Heart left ventricle (tissue), 16 donors: ENCODE measurements at places on chromosomes 11 and 22. TPM values are rescaled to one million over a fixed set of nuclear protein-coding genes. Genes with fewer than 3 reads are reported as not detected.

Gene TSGA10IP
- not detected for total RNA-seq

DNA sequence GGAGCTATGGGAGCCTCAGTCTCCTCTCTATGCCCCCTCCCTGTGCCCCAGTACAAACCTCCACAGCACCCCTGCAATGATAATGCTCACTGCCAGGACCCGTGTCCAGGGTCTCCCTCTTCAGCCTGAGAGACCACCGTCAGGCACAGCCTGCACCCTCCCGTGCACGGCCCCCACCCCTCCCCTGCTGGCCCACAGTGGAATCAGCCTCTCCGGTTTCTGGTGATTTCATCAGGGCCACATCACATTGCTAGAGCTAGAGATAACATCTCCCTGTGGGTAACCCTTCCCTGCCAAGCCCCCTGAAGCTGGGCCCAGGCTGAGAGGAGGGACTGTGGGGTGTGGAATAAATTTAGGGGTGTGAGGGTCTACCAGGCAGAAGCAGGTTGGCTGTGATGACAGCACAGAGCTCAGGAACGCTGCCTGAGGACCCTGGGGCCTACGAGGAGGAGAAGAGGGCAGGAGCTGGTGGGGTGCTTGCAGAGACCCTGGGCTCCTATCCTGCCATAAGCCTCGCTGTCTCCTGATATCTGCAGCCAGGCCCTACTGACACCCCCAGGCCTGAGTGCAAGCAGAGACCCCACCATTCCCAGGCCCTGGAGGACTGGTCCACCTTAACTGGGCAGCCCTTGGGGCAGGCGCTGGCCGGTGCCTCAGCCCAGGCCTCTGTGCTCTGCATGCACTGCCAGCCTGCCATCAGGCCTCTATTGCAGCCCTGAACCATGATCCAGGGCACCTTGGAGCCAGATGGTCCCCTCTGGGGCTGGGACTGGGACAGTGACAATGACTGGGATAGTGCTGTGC lies at the start of gene KLHDC7B:
TSS of gene KLHDC7B (plus strand) at position 378 of the 804 bp plus-strand sequence. CDS start at position 723, 345 bp downstream.
- H3K27ac ChIP-seq: no peak within 1 kb of the TSS
- H3K4me1 ChIP-seq: peaks cover 9% of the 10 kb centered on the region
- H3K27me3 ChIP-seq: peaks cover 36% of the 10 kb centered on the region
- H3K4me3 ChIP-seq: peak within 1 kb of the TSS; percentile 54
- H3K36me3 ChIP-seq: no peaks in the 10 kb centered on the region
- no peak for DNase-seq

GRCh38 chr22:34096770-34097169 lies 176.5 kb upstream of the LARGE1 start:
- H3K27ac ChIP-seq: no peak overlapping the region
- H3K36me3 ChIP-seq: no peaks in the 10 kb centered on the region
- DNase-seq: no peak
- H3K4me1 ChIP-seq: no peaks in the 10 kb centered on the region

Gene NRXN2
- total RNA-seq: 0.99 TPM

- H3K4me3 ChIP-seq: no peak overlapping the region
- H3K27me3 ChIP-seq: peaks cover 50% of the 10 kb centered on the region
- no peak overlapping the region for H3K27ac ChIP-seq
Measured at GRCh38 chr11:116533186-116533825, 239.5 kb downstream of the BUD13 start.

DNA sequence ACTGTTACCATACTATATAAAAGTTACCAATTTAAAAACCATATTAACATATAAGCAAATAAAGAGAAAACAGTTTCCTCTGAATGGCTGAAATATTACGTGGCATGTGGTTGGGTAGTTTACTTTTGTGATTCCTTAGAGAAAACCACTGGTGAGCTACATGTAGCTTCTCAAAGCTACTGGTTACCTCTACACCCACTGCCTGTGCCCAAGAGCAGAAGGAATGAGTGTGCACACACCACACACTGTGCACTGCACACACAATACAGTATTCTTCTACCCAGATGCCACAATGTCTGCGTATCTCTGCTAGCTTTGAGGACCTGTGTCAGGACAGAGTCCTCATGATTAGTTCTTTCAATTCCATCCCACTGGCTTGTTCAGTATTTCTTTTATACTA lies 25.5 kb upstream of the YPEL1 start:
- H3K36me3 ChIP-seq: peaks cover 26% of the 10 kb centered on the region
- DNase-seq: no peak
- H3K27me3 ChIP-seq: no peaks in the 10 kb centered on the region
- no peak overlapping the region for H3K27ac ChIP-seq
- H3K4me3 ChIP-seq: no peak overlapping the region

- H3K36me3 ChIP-seq: no peaks in the 10 kb centered on the region
- no peaks in the 10 kb centered on the region for H3K27me3 ChIP-seq
- no peaks in the 10 kb centered on the region for H3K4me1 ChIP-seq
- no peak overlapping the region for H3K4me3 ChIP-seq
- DNase-seq: no peak
Measured at GRCh38 chr11:25758145-25758661, 573.7 kb upstream of the ANO3 start.

- H3K27me3 ChIP-seq: no peaks in the 10 kb centered on the region
- no peak overlapping the region for H3K27ac ChIP-seq
- no peaks in the 10 kb centered on the region for H3K36me3 ChIP-seq
- H3K4me3 ChIP-seq: no peak overlapping the region
- H3K4me1 ChIP-seq: peaks cover 66% of the 10 kb centered on the region
Measured at GRCh38 chr22:46587492-46588278, 32.5 kb upstream of the GRAMD4 start.

DNA sequence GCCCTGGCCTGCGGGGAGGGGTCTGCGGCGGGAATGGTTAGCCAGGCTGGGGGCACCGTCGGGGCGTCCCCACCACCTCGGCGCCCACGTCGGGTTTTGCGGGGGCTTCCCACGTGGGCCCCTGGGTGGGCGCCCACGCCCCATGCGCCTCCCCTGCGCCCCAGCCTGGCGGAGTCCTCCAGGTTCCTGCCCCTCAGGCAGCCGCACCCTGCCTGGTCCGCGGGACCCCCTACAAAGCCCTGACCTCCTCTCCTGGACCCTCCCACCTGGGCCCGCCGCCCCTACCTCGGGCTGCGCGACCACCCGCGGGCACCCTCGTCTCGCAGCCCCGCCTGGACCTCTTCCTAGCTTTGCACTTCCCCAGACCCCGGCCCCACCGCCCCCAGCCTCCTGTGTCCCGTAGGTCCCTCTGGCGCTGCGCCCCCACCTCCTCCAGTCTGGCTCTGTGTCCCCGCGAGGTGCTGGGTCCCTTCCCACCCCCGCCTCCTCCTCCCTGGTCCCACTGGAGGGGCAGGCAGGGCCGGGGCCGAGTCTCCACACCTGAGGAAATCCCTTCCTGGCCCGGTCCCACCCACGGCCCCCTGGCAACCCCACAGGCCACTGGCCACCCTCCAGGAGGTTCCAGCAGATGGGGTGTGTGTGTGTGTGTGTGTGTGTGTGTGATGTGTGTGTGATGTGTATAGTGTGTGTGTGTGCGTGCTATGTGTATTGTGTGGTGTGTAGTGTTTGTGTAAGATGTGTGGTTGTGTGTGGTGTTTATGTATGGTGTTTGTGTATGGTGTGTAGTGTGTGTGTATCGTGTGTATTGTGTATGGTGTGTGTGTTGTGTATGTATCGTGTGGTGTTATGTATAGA lies 11.8 kb downstream of the PIM3 start:
- H3K4me1 ChIP-seq: peaks cover 38% of the 10 kb centered on the region
- no peaks in the 10 kb centered on the region for H3K27me3 ChIP-seq
- H3K4me3 ChIP-seq: no peak overlapping the region

Gene CSNK2A3
- total RNA-seq: 1.4 TPM

Gene LMO1
- not detected for total RNA-seq

DNA sequence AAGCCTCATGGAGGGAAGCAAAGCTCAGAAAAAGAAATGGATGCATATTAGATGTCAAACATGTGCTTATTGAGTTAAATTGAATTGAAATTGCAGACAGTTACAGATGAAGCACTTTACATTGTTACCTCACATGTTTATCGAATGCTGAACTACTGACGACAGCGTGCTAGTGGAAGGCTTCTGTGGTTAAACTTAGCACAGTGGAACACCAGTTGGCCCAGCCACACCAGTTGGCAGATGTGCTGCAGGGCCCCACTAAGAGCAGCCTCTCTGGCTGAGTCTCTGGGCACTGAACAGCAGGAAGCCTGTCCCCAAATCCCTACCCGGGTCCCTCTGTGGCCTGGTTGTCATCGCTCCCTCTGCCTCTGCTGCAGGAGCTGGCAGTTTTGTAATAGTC lies 242.1 kb downstream of the NTM start:
- H3K4me1 ChIP-seq: no peaks in the 10 kb centered on the region
- no peaks in the 10 kb centered on the region for H3K27me3 ChIP-seq
- no peak overlapping the region for H3K27ac ChIP-seq
- DNase-seq: peak; percentile 34

- DNase-seq: peak; percentile 84
- H3K36me3 ChIP-seq: no peaks in the 10 kb centered on the region
- H3K4me3 ChIP-seq: peak within 1 kb of the TSS; percentile 45
- no peaks in the 10 kb centered on the region for H3K27me3 ChIP-seq
Measured at GRCh38 chr22:45240810-45241631, at the start of gene KIAA0930. Gene KIAA0930, minus strand, starts transcription at chr22:45240894. Its CDS starts 191 bp downstream, at chr22:45240703.

Gene LAYN
- 3.3 TPM for total RNA-seq

Gene FGF3
- not detected for total RNA-seq
